Dorsolateral prefrontal cortex (tissue), 122 donors: ENCODE measurements at places on chromosomes 5 and 9. TPM values are rescaled to one million over a fixed set of nuclear protein-coding genes. Genes with fewer than 3 reads are reported as not detected.

GRCh38 chr9:11722957-11723356 is 970.2 kb upstream of the TYRP1 start:
- no peak for DNase-seq

GRCh38 chr9:31519011-31519410 is 865.4 kb upstream of the ACO1 start:
- no peak for DNase-seq

- DNase-seq, result no peak
Measured at GRCh38 chr9:131886826-131887225, 146.9 kb upstream of the RAPGEF1 start.

Gene GABRB2
- 144 TPM for total RNA-seq

DNA sequence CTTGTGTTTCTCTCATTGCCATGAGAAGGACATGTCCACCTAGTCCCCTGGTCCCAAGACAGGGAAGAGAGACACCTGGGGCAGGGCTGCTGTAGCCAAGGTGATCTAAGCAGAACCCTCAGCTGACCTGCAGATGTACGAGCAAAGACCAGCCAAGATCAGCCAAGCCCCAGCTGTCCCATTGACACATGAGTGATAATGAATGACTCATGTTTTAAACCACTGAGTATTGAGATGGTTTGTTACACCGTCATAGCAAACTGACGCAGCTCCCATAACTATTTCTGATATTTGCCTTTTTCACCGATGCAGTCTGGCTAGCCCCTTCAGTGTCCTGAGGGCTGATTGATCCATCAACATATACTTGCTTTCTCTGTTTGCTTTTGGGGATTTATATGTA is 6.7 kb downstream of the OR1K1 start:
- DNase-seq, result no peak

Gene PCDHGA3
- 12.9 TPM for total RNA-seq

DNA sequence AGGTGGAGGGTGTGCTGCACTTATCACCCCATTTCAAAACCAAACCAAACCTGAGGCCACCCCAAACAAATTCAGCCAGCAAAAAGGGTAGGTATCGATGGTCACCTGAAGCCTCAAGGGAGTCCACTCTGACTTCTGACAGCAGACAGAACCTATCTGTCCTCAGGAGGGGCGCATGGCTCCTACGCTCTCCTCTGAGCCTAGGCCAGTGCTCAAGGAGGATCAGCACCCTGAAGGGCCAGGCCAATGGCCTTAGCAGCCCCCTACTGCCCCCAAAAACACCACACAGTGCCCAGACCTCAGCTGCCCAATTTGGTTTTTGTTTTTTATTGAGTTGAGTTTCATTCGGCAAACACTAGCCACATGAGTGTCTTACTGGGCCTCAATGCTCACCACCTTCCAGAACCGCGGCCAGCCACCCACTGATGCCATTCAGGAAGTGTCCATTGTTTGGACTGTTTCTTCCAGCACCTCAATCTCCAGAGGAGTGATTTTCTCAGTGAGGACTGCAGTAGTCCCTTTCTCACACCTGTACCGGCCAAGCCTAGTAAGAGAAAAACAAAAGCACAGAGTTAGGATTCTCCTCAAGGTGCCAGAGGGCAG is 62.0 kb downstream of the PSMB7 start:
- DNase-seq, result no peak

DNA sequence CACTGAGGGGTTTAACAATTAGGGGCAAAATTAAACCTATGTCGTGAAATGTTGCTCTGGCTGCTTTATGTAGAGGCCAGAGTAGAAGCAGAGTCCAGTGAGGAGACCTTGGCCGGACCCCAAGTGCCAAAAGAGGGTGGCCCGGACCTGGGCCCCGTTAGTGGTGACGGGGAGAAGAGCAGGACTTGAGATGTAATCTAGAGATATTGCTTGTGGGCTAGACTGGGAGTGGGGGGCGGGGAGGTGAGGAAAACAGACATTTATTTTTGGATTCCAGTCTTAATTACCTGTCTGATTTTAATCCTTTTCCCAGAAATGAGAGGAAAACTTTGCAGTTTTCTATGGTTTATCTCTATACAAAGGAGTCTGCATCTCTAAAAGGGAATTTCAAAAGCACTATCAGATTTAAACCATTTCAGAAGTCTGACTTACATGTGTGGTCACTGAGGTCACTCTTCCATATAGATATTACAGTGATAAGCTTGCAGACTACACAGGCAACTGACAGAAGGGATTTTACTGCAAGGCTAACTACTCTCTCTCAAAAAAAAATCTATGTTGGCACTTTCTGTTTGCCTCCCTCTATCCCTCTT is 108.1 kb downstream of the MED27 start:
- DNase-seq, result no peak

GRCh38 chr9:98176391-98177259 is 15.8 kb downstream of the CORO2A start:
- no peak for DNase-seq

Gene ELOVL7
- total RNA-seq, result 22.0 TPM

DNA sequence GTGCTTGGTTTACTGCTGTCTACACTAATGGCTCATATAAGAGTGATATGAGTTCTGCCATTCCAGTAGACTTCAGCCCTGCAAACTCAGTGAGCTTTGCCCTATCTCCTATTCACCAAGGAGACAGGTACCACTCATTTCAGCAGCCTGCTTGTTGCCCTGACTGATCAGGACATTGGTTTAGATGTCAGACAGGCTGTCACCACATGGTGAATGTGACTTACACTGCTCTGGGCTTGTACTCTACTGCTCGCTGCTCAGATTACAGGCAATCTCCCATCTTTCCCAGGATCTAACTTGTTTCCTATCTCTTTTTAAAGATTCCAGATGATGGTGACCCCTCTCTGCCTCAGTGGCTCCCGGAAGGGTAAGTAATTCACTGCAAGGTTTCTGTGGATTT is 123.3 kb upstream of the RUSC2 start:
- no peak for DNase-seq

DNA sequence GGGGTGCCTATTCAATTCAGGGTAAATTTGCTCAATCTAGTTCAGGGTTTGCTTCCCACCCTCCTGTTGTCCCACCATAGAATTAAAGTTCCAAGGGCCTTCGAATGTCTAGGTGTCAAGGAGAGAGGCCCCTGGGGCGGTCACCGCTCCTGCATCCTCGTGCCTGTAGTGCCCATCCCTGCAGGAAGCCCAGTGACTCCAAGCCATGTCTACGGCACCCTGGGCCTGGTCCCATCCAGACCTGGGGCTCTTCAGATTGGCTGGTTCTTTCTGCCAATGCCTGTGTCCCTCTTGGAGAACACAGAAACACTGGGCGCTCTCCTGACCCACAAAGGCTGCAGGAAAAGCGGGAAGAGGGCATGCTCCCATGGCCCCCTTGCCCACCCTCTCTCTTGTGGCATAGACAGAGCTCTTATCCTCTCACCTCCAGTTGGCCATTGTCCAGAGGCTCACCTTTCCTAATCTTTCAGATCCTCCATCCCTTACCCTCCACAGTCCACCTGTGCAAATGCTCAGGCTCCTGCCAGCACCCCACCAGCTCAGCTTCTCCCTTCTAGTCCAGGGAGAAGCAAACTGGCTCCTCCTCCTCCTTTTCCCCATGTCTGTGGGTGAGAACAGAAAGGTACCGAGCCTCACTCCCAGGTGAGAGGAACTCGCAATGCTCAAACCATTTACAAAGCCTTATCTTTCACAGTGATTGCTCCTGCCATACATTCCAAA is 253.0 kb upstream of the IRX2 start:
- DNase-seq, result no peak

GRCh38 chr9:98185611-98186171 is 6.7 kb downstream of the CORO2A start:
- no peak for DNase-seq

DNA sequence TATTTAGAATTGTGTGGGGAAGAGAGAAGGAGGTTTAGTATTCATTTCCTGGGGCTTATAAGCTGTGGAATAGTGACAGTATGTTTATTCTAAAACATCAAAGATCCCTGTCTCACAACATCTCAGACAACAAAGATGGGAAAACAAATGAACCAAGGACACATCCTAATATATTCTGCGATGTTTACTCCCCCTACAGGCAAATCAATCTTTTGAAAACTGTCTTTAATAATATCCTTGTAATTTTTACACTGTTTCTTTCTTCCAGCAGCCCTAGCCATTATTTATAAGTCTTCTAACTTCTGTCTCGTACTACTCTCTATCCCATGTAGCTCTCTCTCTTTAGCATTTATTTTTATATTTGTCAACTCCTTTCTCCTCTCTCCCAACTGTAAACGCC is 33.5 kb upstream of the TMEM252 start:
- DNase-seq, result no peak

- no peak for DNase-seq
Measured at GRCh38 chr9:83382421-83382820, 155.8 kb downstream of the FRMD3 start.

Gene IL12B
- total RNA-seq, result not detected

Gene FBP2
- total RNA-seq, result not detected

DNA sequence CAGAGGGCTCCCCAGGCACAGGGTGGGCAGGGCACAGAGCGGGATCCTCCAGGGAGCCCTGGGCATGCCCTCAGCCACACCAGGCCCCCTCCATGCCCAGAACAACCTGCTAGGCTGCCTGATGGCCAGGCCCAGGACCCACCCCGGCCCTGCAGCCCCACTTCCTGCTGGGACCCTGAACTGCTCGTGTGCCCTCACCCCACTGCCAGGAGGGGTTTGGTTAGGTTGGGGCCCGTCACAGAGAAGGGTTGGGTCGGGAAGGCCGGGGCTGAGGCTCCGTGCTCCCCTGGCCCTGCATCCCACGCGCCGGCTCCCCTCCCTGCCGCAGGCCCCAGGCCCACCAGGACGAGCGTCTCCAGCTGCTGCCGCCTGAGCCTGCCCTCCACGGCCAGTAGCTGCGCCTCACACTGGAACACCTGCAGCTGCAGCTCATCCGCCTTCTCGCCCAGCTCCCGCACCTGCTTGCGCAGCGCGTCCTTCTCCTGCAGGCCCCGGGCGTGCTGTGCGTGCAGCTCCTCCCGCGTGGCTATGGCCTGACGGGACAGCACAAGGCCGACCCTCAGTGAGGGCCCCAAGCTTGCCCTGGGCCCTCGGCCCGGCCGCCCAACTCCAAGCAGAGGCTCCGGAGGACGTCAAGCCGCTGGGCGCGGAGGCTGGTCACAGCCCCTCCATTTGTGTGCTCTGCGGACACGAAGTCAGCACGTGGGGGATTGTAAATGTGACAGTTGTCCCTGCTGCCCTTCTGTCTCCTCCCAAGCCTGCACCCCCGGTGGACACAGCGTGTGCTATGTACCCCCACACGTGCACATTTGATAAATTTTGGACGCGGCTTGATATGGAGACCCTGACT is 4.0 kb upstream of the DNLZ start:
- no peak for DNase-seq

DNA sequence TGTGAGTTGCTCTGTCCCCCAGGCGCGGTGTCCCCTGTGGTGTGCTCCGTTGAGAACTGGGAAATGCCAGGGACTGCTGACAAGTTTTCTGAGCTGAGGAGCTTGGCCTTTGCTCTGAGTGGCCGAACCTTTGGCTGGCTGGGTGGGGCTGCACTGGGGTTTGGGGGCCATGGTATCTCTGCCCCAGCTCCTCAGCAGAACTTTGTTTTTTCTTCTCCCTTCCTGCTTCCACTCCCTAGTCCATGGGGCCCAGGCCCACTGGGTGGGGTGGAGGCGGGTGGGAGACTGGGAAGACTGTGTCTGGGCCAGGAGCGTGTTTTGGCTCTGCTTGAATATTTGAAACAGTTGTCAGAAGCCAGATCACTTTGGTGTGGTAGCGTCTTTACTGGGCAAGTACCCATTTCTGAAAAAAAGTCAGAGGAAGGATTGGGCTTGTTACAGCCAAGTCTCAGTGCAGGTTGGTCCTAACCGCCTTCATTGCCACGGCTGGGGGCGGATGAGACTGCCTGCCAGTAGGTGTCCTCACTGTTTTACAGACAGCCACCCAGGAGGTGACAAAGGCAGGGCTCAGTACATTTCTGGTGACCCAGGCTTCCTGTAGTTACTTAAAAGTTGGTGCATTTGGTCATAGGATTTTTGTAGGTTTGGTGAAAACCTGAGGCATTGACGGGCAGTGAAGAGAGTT is 92.7 kb downstream of the DAB2IP start:
- DNase-seq, result peak; percentile 70

GRCh38 chr9:133569121-133569785 is 34.7 kb downstream of the ADAMTSL2 start:
- peak; percentile 41 for DNase-seq

GRCh38 chr9:92612292-92612691 is 57.6 kb downstream of the IPPK start:
- DNase-seq, result no peak

DNA sequence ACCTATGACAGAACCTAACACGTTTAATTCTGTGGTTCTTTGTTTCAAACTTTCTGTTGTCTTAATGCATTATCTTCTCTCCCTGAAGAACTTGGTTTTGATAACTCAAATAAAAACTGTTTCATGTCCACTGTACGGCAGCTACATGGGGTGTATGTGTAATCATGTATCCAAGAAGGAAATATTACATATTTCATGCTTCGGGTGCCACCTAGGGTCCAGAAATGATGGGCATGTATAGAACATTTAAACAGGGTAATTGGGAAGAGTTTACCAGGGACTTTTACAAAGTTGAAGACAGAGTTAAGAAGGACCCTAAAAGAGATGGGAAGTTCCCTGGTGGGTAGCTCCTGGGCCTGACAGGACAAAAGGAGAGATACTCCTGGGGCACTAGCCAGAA is 291.3 kb downstream of the FBXL7 start:
- no peak for DNase-seq
